ENCODE measurements at places on chromosomes 12 and 14. TPM values are rescaled to one million over a fixed set of nuclear protein-coding genes. Genes with fewer than 3 reads are reported as not detected.

DNA sequence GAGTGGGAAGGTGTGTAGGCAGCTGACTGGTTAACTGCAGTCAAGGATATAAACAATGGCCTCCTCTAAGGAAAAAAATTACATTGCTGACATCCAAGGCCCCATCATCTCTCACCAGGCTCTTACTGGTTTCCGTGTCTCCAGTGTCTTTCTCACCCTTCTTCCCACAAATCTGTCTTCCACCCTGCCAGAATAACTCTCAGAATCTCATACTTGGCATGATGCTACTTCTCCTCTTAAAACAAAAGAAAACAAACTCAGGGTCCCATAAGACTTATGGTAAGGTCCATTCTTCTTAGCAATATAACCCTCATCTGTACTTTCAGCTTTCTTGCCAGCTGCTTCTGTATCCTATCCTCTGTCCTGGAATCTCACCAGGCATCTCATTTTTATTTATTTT, 68.9 kb downstream of the SUSD6 start:
- DNase-seq, result no peak

JAG2 gene
- 4.2 TPM for total RNA-seq

ZC2HC1C gene
- 3.6 TPM for total RNA-seq

SDS gene
- total RNA-seq, result 0.27 TPM

GRCh38 chr12:118237052-118237665, 101.2 kb downstream of the PEBP1 start:
- no peak for DNase-seq

DNA sequence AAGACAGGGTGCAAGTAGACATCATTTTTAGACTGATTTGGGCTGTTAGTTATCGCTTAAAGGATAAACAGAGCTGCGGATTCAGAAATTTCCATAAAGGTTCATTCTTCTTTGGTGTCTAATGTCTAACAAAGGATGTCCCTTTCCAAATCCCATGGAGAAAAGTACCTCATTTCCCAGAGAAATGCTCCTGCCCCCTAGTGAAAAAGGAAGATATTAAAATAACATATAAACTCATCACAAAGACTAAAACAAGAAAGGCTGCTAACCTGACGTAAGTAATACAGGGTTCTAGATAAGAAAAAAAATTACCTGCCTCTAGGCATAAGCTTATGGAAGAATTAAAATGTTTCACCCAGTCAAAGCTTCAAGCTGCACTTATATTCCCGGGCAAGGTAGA, 22.8 kb downstream of the ARMH4 start:
- no peak for DNase-seq

KRT4 gene
- total RNA-seq, result not detected

- no peak for DNase-seq
Measured at GRCh38 chr14:20002319-20002718, 356 bp downstream of the OR4Q2 start.

- DNase-seq, result no peak
Measured at GRCh38 chr14:60025571-60025970, 66.2 kb upstream of the PCNX4 start.

- peak; percentile 43 for DNase-seq
Measured at GRCh38 chr14:100773331-100774163, 46.9 kb downstream of the DLK1 start.

ZBTB42 gene
- 1.5 TPM for total RNA-seq

- peak; percentile 91 for DNase-seq
Measured at GRCh38 chr14:91258011-91258618, 13.6 kb upstream of the GPR68 start.

- DNase-seq, result no peak
Measured at GRCh38 chr12:24599736-24600135, 349.2 kb downstream of the BCAT1 start.

- DNase-seq, result no peak
Measured at GRCh38 chr12:85191-85666, 18.7 kb downstream of the IQSEC3 start.

COPS7A gene
- 64.2 TPM for total RNA-seq

NOVA1 gene
- total RNA-seq, result 31.9 TPM

- DNase-seq, result no peak
Measured at GRCh38 chr14:96666088-96666487, 131.1 kb upstream of the VRK1 start.

DNA sequence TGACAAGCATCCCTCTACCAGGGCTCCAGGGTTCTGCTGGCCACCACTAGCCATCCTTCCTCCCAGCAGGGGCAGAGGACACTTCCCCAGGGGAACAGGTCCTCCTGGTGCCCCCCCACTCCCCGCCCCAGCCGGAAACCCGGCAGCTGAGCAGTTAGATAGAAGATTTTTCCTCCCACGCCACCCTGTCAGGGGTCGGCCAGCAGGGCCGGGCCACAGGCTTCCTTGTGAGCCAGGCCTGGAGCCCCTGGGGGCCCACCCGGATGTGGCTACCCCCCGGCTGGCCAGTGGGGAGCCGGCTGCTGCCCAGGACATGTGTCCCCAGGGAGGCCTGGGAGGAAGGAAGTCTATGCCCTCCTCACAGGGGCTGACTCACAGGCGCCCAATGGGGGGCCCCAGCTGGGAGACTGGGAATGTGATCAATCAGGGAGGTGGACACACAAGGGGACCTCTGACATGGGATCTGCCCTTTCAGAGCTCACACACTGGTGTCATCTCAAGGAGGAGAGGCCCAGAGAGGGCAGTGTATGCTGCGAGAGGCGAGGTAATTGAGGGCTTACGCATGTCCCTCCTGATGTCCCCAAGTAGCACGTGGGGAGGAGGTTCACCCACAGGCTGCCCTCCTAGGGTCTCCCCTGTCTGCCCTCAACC, 4.2 kb downstream of the SH2B3 start:
- peak; percentile 81 for DNase-seq

GRCh38 chr12:10018386-10018785, 8.0 kb downstream of the CLEC12B start:
- DNase-seq, result no peak
